ENCODE measurements at places on chromosomes 4 and X.

DNA sequence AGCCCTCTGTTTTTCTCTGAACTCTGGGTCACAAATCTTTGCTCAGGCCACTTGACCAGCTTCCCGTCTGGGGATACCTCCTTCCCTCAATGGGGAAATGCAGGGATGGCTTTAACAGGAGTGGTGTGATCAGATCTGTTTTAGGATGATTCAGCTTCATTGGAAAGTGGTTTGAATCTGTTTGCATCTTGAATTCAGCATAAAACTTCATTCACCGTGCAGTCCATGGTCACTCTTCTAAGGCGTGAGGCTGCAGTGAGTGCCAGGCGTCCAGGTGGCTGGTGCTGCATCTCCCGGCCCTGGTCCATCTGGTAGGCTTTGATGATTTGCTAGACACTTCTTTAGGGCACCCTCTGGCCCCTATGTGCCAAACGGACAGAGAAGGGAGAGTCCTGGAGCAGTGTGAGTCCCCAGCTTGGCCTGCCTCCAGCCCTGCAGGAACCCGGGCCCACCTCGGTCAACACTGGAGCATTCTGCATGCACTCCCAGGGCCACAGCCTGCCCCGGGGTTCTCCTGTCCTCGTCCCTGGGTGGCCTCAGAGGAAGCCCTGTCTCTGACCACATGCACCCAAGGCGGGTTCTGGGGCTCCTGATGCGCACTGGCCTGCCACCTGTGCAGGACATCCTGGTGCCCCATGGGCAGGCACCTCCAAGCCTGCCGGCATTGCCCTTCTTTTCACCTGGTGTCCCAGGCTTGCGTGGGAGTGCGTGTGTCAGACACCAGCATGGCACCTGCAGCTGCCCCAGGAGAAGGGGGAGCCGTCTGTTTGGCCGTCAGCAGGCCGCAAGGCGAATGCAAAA, 251.5 kb upstream of the PSAPL1 start:
- no peak for DNase-seq

GRCh38 chr4:186979961-186980745, 256.5 kb upstream of the FAT1 start:
- DNase-seq, result no peak

DNA sequence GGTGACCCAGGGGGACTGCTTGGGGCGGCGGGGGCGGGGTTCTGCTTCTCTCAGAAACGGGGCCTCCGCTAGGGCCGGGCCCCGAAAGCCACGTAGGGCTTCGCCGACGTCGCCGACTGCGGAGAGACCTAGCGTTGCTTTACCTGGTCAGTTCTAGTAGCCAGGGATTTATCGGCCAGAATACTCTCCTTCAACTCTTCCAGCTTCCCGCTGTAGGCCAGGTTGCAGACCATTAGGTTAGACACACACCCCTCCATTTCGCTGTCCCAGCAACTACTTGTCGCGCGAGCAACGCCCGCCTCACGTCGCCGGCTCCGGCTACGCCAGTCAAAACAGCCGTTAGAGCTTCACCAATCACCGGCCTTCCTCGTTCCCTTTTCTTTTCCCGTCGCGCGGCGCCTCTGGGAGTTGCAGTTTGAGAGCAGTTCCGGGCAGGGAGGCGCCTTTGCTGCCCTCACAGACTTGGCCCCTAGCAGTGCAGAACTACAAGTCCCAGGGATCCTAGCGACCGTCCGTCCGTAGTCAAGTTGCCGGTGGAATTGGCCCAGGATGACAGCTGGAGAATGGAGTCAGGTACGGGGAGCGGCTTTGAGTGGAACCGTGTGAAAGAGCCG, at the start of the genes ATG4A and PSMD10:
TSS of gene ATG4A (plus strand) at position 515 of the 614 bp plus-strand sequence. CDS start at position 564, 49 bp downstream.
TSS of gene PSMD10 (minus strand) at position 279 of the 614 bp plus-strand sequence. CDS start at position 257, 22 bp downstream.
- DNase-seq, result peak; percentile 74

- DNase-seq, result no peak
These were observed 10.4 kb downstream of the LIMCH1 start for GRCh38 chr4:41548305-41548880.

- no peak for DNase-seq
These were observed 182.7 kb upstream of the PCDH7 start for GRCh38 chr4:30537456-30537855.

DNA sequence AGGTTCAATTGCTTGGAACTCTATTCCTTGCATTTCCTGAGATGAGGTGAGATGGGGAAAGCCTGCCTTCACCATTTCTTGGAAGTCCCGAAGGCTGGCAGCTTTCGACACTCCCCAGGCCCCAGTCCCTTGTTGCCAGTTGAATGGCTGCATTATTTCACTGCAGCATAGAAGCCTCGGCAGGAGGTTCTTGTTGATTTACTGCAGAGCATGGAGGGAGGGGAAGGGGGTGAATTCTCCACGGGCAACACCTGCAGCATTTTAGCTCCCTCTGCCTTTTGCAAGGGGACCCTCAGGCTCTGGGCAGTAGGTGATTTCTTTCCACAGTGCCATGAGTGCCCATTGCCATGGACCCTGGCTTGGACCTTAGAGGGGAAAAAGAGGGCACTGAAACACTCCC, 10.7 kb upstream of the BCLAF3 start:
- DNase-seq, result no peak
